ENCODE measurements at places on chromosomes 6 and 20.

- DNase-seq, result no peak
These were observed 649.4 kb downstream of the PRKN start for GRCh38 chr6:162078126-162078525.

GRCh38 chr6:21595285-21596144 is 2.0 kb downstream of the SOX4 start:
- no peak for DNase-seq

DNA sequence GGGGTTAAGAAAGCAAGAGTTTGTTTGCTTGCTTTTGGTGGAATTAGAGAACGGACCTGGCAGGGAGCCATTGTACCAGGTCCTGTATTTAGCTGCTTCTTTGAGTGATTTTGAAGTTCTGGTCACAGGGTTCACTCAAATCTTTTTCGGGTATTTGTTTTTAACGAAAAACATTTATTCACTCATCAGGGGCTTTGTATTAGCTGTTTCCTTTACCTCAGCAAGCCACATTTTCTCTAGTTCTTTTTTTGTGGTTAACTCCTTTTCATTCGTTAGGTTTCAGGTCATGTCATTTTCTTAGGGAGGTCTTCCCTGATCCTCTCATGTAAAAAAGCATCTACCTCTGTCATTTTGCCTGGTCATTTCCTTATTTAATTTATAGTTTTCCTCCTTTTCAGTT is 1502.2 kb downstream of the GRIK2 start:
- DNase-seq, result no peak

- DNase-seq, result no peak
These were observed 25.9 kb downstream of the PPARD start for GRCh38 chr6:35368038-35368887.

DNA sequence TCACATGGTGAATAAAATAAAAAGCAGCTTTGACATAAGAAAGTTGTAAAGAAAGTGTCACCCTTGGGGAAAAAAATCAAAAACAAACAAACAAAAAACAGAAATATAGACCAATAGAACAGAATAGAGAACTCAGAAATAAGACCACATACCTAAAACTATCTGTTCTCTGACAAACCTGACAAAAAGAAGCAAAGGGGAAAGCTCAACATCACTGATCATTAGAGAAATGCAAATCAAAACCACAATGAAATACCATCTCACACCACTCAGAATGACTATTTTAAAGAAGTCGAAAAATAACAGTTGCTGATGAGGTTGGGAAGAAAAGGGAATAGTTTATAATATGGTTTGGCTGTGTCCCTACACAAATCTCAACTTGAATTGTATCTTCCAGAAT is 159.1 kb downstream of the TINAG start:
- no peak for DNase-seq

GRCh38 chr6:40131675-40132074 is 197.4 kb upstream of the MOCS1 start:
- no peak for DNase-seq

GRCh38 chr6:150978624-150979023 is 113.1 kb downstream of the MTHFD1L start:
- DNase-seq, result no peak

GRCh38 chr6:154403788-154404187 is 47.2 kb upstream of the IPCEF1 start:
- no peak for DNase-seq

DNA sequence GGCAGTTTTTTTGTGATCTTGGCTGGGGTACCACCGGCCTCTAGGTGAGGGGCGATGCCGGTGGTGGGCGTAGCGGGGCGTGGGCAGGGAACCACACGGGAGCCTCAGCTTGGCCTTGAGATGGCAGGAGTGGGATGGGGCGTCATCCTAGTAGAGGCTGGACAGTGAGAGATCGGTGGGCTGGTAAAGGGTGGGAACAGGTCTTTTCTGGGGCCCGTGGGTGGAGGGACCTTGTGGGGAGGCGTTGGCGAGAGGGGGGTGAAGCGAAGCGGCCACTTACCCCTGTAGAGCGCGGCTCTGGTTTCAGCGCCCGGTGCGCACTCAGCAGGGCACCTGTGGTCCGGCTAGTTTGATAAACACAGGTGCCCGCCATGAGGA is 12.0 kb downstream of the ITPR3 start:
- DNase-seq, result no peak

DNA sequence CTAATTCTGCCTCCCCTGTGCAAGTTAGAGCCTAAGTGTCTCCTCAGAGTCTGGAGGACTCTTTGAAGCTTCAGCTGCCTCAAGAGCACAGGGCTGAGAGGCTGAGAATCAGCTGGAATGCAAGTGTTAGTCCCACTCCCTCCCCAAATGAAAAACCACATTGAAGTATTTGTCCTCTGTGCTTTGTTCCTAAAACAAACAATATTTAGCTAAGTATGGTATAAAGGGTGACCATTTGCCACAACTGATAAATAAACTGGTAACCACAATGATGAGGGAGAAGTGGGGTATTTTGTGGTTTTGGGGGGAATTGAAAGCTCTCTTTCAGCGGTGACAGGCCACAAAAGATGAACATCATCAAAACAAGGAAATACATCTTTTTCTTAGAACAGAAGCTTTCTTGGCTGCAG is 91.7 kb upstream of the HDDC2 start:
- DNase-seq, result no peak

DNA sequence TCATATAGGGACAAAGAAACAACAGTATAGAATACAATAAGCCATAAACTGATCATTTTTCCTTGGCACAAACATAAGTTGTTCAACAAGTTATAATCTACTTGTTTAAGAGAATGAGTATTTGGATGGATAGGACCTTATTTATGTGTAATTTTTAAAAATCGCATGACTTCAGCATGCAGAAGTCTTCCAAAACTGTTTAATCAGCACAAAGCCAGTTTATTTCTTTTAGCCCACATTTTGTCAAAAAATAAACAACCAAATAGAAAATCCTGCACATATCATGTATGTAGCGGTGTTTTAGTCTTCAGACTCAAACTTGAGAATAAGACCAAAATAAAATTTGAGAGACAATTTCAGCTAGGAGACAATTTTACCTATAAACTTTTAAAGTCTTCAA is 304.7 kb downstream of the TRDN start:
- no peak for DNase-seq

DNA sequence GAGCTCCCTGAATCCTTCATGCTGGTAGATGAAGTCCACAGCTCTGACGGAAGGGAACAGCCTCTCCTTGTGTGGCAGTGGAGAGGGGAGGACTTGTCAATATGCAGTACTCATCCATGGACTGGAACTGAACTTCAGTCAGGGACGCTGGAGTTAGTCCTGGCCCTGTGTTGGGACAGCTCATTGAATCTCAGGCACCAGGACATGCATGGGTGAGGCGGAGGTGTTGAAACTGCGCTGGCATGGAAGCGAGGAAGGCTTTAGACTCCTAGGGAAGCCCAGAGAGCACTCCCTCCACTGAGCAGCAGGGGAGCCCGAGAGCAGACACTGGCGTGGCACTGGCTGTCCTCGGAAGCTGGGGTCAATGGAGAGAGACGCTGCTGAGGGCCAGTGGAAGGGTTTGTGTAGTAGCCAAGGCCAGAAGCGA is 161.3 kb upstream of the GGTLC1 start:
- no peak for DNase-seq
